HepG2 (cell line): ENCODE measurements at places on chromosomes 1 and 21.

GRCh38 chr1:178531887-178532286 lies 19.0 kb downstream of the TEX35 start:
- no peak for DNase-seq

GRCh38 chr1:180594723-180595122 lies 36.0 kb downstream of the OVAAL start:
- DNase-seq = no peak

- peak; percentile 40 for DNase-seq
Measured at GRCh38 chr1:236073307-236073897, 8.5 kb upstream of the NID1 start.

DNA sequence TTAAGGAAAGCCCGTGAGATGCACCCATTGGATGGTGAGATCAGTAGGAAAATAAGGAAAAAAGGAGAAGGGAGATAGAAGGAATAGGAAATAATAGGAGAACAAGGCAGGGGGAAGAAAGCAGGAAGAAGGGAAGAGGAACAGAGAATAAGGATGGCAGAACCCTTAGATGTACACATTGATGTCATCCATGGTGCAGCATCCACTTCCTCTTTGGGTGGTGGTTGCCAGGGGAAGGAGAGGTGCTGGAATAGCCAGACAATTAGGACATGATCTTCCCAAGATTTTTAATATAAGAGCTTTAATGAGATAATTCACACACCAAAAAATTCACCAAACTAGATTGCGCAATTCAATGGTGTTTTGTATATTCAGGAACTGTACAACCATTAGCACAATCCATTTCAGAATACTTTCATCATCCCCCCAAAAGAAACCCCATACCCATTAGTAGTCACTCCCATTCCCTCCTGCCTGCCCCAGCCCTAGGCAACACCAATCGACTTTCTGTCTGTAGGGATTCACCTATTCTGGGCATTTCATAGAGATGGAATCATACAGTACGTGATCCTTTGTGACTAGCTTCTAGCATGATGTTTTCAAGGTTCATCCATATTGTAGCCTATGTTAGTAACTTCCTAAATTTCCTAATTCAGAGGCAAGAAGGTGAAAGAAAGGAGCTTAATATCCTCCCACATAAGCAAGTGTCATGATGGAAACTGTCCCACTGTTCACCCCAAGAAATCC lies 121.4 kb downstream of the PLXNA2 start:
- DNase-seq = no peak

- peak; percentile 74 for DNase-seq
Measured at GRCh38 chr1:9671377-9672140, 20.0 kb downstream of the PIK3CD start.

DNA sequence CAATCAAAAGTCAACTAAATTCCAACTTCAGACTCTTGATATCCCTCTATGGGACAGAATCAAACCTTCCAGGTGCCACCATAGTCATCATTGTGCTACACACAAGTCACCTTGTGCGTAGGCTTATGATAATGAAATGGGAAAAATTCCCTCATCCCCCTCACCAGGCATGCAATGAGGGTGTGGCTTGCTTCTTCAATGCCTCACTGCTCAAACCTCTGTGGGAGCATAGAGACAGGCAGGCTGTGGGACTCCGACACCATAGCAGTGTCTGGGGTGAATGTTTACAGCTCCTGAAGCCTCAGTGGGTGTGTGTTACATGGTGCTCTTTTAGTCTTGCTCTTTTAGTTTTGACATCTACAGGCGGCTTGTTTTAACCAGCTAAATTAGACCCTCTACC lies 42.4 kb downstream of the ZNF697 start:
- DNase-seq = no peak

DNA sequence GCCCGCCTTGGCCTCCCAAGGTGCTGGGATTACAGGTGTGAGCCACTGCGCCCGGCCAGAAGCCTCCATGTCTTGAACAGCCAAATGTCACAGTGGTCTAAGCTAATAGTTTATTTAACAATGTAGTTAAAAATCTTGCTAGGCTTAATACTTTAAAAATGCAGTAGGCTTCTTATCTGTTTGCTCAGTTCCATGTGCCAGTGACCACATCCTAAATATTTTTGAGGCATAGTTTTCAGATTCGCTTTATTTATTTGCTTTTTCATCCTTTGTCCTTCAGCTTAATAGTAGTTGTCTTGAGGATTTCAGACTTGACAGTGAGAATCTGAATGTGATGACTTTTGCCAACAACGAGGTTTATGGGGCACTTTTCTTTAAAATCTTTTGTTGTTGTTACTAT lies 59.9 kb upstream of the PRRX1 start:
- DNase-seq = no peak

DNA sequence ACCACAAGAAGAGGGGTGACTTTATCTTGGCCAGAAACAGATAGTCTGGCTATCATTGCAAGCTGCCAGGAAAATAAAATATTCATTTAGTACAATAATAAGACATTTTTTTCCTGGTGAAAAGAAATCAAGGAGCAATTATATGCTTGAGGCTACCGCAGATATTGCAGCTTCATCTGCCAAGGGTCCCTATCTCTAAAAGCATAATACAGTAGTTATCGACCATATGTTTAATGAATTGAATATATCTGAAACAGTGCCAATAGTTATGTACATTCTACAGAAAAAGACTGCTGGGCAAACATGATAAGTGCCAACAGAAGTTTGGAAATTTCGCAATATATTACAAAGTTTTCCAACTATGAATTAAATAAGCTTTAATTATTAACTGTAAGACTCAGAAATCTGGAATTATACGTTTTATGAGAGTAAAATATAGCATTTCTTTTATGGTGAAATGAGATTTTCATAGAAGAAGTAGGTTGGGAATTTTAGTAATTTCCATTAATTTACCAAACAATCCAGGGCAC lies 561.1 kb upstream of the ZP4 start:
- no peak for DNase-seq
